ENCODE measurements at places on chromosomes 4 and X.

GRCh38 chr4:98298022-98298421 lies 36.8 kb downstream of the RAP1GDS1 start:
- no peak for DNase-seq

- no peak for DNase-seq
Observed at GRCh38 chrX:40078489-40079227, 19.1 kb downstream of the BCOR start.

DNA sequence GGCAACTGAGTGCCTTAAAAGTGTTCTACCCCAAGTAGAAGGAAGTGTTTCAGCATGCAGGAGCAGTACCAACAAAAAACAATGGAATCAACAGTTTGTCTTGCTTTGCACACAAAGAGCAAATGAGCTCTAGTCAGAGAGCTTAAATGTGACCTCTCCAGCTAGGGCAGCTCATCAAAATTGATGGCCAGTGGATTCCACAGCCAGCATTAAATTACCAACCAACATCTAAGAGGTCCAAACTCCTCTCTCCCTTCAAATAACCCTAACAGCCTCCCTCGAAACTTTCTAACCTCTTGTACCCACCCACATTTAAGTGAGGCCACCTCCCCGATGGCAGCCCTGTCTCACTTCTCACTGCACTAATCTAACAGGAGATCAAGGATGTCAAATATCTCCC lies 219.9 kb downstream of the CHIC2 start:
- DNase-seq, result no peak

- no peak for DNase-seq
Observed at GRCh38 chrX:50988649-50989048, 78.1 kb downstream of the BMP15 start.

- DNase-seq, result no peak
Observed at GRCh38 chr4:15451181-15451865, 18.4 kb upstream of the CC2D2A start.

DNA sequence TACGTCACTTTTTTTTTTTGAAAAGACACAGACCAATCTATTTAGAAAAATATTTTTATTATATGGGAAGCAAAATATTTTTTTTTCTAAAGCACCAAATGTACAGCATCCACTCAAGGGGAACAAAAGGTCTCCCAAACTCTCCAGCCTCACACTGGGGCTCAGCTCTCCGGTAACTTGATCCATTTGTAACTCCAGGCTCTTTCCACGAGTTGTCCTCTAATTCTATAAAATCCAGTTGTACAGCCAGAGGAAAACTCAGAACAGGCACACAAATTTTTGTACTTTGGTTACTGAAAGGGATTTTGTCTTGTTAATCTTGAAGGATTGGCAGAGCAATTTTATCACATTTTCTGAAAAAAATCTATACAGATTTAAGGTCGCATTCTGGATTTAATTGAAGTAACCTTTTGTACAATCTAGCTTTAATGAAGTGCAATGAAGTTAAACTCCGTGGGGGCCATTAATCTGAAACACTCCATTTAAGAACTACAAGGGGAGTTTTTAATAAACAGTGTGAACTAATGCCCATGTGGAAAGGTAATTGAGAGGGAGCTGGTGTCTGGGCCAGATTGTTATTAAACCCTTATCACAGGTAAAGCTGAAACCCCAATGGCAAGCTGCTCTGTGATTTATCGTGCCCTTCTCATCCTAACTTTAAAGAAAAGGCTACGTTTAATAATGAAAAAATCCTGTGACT lies 161.2 kb upstream of the FRG1 start:
- no peak for DNase-seq

GRCh38 chr4:143623896-143624295 lies 76.6 kb downstream of the FREM3 start:
- no peak for DNase-seq

All from substantia nigra (tissue), 51 donors.